GM20000 (cell line): ENCODE measurements at places on chromosomes 6 and 20.

DNA sequence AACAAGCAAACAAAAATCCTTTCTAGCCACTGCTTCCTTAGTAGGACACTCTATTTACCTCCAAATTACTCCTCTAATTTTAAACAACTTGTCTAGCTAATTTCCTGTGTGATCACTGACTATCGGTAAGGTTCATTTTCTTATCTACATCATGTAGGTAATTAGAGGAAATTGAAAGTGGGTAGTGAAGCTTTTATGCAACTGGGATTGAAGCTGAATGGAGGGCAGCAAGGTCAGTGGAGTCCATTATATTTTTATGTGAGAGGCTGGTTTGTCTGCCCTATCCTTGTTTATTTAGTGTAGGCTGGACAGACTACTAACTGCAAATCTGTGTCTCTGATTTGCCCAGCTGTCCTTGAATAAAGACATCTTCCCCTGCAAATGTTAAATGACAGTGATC, 88.5 kb upstream of the SIM1 start:
- DNase-seq: no peak

- no peak for DNase-seq
Measured at GRCh38 chr20:11646359-11646758, 271.3 kb upstream of the BTBD3 start.

- DNase-seq: no peak
Measured at GRCh38 chr6:22071270-22072041, 225.4 kb downstream of the PRL start.

DNA sequence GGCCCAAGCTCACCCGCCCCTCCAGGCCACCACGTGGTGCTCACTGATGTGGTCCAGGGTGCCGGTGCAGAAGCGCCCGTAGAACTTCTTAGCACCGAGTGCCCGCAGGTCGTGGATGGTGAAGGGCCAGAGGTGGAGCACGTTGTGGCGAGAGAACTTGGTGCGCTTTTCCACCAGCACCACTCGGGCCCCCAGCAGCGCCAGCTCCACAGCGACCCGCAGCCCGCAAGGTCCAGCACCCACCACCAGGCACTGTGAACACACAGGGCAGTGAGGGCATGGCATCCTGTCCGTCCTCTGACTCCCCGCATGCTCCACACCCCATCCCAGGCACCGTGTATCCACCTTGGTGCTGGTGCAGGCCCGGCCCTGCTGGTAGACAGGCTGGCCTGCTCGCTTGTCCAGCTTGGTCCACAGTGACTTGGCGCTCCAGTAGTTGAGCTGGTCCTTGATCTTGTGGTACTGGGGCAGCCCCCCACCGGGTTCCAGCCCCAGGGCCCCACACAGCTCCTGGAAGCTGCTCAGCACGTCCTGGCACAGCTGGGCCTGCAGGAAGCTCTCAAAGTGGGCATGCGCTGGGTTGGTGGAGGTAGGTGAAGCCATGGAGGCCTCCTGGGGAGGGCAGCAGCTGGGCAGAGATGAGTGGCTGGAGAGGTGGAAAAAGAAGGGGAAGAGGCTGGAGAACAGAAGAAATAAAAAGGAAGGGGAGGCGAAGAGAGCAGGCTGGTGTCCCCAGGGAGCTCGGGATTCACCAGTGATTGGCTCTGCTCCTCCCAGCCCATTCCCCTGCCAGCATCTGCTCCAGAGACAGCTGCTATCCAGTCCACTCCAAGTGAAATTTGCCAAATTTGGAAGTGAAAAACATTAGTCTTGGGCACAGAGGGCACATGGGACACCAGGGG, 1.7 kb downstream of the MICAL1 start:
- DNase-seq: no peak
